ENCODE measurements at places on chromosomes 4 and X.

GRCh38 chrX:78545233-78545632 lies 113.9 kb downstream of the RTL3 start:
- ATAC-seq, result no peak

DNA sequence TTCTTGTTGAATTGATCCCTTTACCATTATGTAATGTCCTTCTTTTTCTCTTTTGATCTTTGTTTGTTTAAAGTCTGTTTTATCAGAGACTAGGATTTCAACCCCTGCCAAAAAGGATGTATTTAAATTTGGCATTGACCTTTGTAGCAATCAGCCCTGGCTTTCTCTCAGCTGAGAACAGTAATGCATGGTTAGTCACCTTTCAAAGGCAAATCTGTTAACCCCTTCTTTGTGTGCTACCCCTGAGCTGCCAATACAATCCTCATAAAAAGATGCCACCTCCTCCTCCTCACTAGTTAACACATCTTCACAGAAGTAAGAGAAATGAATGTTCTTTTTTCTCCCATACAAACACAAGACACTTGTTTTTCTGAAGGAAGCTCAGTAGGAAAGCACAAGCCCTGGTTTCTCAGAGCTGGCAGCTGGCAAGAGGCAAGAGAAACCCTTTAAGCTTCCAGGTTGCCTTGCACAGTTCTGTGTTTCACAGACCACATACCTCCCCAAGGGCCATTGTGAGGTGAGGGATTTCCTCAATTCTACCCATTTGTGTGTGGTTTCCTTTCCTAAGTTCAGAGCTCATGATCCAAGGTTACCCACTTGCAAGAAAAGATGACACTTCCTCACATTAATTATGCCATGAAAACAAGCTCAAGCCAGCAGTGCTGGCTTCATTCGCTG lies 122.6 kb downstream of the RCHY1 start:
- no peak for ATAC-seq

DNA sequence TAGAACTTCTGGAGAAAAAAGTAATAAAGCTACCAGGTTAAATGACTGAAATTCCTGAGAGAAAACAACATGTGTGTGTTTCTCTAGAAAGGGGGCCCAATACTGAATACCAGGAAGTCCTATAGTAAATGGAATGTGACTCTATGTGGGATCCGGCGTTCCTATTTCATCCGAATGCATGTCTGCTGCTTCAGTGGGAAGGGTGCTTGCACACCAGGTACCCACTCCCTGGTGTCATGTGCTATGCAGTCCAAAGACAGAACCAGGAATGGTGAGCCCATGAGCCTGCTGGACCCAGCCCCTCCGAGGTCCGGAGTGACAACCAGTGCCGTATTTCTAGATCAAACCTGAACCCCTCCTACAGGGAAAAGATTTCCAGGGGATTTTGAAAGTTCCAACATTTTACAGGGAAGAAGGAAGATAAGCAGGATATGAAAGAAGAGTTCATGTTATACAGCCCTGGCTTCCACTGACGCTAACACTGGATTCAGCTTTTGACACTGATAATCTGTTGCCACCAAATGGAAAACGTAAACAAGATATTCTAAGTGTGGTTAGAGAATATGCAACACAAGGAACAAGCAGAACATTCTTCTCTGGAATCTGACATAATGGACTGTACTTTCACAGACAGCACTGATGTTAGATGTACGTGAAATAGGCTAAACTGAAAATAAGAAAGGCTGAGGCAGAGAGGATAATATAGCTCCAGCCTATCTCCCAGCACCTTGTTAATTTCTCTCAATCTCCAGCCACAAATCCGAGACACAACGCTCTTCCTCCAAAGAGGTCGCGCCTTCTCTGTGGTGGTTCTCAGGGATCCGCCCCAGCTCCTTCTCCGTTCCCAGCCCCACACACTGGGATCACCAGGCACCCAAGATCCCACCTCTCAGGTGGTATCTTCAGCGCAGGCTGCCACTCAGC lies 725 bp upstream of the CXCL1 start:
- ATAC-seq, result no peak

DNA sequence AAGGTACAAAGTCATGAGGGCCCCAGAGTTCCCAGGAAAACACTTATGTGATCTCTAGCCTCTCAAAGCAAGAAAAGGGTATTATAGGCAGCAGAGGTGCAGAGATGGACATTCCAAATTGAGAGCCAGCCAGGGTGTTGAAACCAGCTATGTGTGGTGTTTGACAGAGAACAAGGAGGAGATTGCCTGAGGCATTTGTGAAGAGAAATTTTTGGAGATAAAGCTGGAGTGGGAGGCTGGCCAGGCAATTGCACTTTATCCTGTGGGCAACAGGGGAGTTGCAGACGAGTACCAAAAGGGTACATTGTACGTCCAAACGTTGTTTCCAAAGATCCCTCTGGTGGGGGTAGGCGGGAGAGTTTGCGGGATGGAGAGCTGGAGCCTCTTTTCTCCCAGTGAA lies 2.5 kb upstream of the GABRE start:
- ATAC-seq, result no peak

GRCh38 chrX:56025872-56026571 lies 206.1 kb upstream of the KLF8 start:
- ATAC-seq, result no peak

GRCh38 chrX:48974574-48974973 lies 2.9 kb upstream of the KCND1 start:
- no peak for ATAC-seq

- ATAC-seq, result no peak
Measured at GRCh38 chr4:185374573-185374972, 21.2 kb downstream of the LRP2BP start.

DNA sequence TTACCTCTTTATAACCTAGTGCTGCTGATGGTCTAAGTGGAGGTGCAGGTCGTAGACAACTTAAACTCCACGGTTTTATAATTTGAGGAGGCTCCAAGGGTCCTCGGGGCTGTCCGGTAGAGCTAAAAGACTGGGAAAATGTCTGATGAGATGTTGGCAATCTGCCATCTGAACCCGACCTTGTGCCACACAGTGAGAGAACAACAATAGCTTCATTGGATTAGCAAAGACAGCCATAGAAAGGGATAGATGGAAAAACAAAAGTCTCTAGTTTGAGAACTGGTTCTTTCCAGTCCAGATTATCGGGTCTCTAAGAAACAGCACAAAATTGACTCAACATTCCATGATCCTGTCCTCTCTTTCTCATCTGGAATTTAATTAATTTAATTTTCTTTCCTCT lies 31.6 kb downstream of the CD40LG start:
- no peak for ATAC-seq

GRCh38 chr4:168124008-168124641 lies 31.8 kb downstream of the ANXA10 start:
- ATAC-seq, result no peak

GRCh38 chr4:44965435-44966095 lies 239.2 kb upstream of the GNPDA2 start:
- ATAC-seq, result no peak

DNA sequence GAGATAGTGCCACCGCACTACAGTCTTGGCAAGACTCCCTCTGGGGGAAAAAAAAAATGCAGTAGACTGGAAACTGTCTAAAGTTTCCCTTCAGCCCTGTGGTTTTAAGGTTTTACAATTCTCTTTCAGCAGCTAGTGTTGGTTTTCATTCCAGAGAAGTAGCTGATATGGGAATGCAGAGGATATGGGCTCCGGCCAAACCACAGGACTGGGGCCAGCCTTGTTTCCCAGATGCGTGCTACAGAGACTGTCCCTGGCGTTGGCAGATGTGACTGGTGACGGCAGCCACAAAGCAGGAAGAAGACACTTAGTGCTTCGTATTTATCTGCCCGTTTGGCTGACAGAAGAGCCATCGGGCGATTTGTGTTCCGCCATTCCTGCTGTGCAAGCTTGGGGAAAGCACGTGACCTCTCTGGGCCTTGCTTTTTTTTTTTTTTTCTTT lies 43.2 kb downstream of the ZBTB49 start:
- peak; percentile 48 for ATAC-seq

- no peak for ATAC-seq
Measured at GRCh38 chrX:124028182-124028581, 66.7 kb downstream of the STAG2 start.

GRCh38 chr4:103482893-103483292 lies 236.9 kb downstream of the TACR3 start:
- no peak for ATAC-seq

DNA sequence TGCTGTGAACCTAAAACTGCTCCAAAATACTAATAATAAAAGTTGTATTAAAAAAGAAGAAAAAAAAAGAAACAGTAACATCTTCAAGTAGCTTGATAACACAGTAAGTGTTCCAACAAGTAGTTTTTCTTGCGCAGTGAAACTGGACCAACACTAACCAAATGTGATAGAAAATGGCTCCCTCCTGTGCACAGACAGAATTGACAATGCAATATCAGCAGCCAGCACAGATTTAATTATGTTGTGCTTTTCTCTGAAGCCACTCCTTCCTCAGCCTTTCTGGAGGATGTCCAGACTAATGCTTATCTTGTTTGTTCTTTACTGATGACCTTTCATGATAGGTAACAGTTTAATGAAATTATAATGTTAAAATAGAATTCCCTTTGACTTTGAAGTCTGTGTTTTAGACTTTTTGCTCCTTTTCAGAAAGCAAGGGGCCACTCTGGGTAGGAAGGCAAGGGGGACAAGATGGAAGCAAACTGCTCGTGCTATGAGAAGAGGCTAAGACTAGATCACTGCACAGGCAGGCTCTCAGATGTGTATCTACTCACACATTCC lies 147.1 kb upstream of the RPL34 start:
- no peak for ATAC-seq

- ATAC-seq, result no peak
Measured at GRCh38 chr4:83418211-83418610, 37.4 kb downstream of the HELQ start.

- no peak for ATAC-seq
Measured at GRCh38 chr4:154720618-154721267, 23.1 kb upstream of the LRAT start.

DNA sequence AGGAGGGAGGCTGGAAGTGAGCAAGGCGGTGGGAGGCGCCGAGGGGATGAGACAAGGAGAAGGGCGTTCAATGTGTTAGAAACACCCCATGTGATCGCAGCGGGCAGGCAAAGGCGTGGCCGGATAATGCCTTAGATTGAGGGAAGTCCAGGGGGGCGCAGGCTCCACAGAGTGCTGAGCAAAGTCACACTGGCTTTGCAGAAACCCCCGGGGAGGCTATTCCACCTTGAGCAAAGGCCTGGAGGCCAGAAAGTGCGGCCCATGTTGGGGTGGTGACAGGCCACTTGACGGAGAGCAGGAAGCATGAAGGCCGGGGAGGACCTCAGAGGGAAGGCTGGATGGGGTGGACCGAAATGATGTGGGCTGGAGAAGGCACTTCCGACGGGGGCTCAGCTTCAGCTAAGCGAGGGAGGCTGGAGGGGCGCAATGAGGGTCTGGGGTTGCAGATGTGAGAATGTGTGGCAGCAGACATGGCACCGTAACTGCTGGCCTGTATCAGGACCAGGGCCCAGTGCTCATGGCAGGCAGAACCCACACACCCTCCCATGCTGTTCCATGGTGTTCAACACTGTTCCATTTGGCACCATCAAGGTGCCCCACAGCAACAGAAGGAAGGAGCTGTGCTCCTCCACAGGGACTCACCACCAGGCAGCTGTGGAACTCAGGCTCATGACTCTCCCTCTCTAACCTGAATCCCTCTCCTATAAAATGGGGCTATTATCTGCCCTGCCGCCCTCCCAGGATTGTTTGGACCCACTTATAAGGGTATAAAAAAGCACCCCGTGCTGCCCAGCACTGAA lies 50.3 kb downstream of the HMX1 start:
- ATAC-seq, result no peak

GRCh38 chr4:187390646-187391045 lies 604.9 kb upstream of the ZFP42 start:
- no peak for ATAC-seq

DNA sequence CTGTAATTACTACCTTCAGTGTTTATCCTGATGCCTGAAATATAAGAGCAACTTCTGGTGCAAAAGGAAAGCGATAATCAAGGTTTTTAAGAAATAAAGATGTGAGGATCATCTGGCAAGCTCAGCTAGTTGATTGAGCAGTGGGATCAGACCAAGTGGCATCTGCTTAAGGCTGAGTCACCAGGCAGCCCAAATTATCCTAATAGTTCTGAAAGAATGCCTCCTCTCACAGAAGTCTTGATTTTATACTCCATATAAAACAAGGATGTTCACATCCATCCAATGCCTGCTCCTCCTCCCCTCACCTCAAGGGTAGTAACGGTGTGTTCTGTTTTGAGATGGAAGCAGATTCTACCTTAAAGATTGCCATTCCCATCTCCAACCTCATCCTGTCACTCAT lies 134.5 kb upstream of the RASGEF1B start:
- ATAC-seq, result no peak

DNA sequence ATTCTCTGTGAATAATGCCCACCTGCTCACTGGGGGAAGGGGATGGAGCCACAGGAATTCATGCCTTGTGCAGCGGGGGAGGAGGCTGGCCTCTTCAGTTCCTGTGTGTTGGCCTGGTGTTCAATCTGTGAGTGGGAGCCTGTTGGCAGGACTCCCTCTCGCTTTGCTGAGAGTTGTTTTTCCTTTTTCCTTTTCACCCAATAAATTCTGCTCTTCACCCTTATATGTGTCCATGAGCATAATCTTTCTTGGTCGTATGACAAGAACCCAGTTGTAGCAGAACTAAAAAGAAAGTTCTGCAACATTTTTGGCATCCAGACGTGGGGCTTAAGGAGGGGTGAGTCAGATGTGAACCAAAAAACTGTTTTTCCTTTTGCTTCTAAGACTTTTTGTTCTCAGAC lies 235.2 kb upstream of the HDX start:
- ATAC-seq, result no peak

DNA sequence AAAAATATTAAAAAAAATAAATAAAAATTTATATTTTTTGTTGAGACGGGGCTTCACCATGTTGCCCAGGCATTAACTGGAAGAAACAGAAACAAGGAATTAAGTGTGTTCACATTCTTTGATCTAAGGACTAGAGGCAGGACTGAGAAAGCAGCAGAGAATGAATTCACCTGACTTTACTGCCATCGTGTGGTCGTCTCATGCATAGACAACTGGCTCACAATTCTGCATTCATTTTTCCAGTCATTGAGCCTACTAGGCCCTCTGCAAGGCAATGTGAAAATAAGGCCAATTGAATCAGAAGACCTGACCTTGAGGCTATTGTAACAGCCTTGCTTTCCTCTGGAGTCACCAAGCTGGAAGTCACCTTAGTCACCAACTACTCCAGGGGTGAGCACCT lies 37.4 kb downstream of the LHFPL1 start:
- ATAC-seq, result no peak

DNA sequence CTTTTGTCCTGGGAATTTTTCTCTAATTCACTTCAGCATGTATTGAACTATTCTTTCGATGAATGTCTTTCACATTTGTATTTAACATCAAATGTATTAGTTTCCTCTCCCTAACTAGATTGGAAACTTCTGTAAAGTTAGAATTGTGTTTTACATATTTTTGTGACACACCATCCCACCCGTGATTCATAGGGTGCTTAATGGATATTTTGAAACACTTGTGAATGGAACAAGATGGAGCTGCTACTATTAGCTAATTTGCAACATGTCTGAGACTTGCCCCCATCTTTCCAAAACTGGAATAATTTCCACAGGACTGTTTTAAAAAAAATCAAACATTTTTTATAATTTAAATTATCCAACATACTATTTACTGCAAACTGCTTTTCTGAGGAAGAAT lies 30.2 kb upstream of the GNPDA2 start:
- no peak for ATAC-seq

- ATAC-seq, result no peak
Measured at GRCh38 chrX:41338436-41338835, 4.5 kb downstream of the DDX3X start.
